ENCODE measurements at places on chromosomes 4 and X.

GRCh38 chr4:128424527-128425497, 137.2 kb upstream of the PGRMC2 start:
- no peak overlapping the region for H3K4me3 ChIP-seq
- H3K27me3 ChIP-seq, result no peaks in the 10 kb centered on the region
- DNase-seq, result no peak
- peaks cover 21% of the 10 kb centered on the region for H3K4me1 ChIP-seq

- no peaks in the 10 kb centered on the region for H3K4me1 ChIP-seq
- no peak overlapping the region for H3K27ac ChIP-seq
- no peaks in the 10 kb centered on the region for H3K27me3 ChIP-seq
- H3K36me3 ChIP-seq, result no peaks in the 10 kb centered on the region
- no peak for DNase-seq
Measured at GRCh38 chr4:178414042-178414441, 971.8 kb upstream of the AGA start.

GRCh38 chr4:117654079-117654478, 380.2 kb upstream of the NDST3 start:
- H3K27me3 ChIP-seq, result no peaks in the 10 kb centered on the region
- no peak overlapping the region for H3K27ac ChIP-seq
- no peaks in the 10 kb centered on the region for H3K4me1 ChIP-seq
- H3K36me3 ChIP-seq, result no peaks in the 10 kb centered on the region

GRCh38 chrX:100494646-100495370, 84.7 kb upstream of the PCDH19 start:
- no peaks in the 10 kb centered on the region for H3K36me3 ChIP-seq
- no peaks in the 10 kb centered on the region for H3K27me3 ChIP-seq
- H3K4me1 ChIP-seq, result no peaks in the 10 kb centered on the region
- no peak overlapping the region for H3K4me3 ChIP-seq

DNA sequence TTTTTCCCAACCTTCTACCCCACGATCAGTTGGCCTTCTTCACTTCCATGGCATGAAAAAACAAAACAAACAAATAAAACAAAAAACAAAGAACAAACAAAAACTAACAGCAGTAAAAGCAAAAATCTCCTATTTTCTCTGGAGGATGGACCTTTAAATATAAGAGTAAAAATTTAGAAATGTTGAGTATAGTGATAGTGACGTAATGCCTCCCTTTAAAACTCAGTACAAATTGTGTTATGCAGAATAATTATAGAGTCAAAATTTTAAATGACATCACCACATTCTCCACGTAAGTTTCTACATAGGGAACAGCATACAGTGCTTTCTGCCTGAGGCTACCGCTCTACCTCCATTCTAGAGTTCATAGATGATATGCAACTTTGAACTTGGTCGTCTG, 2156.4 kb downstream of the PCDH7 start:
- H3K36me3 ChIP-seq, result no peaks in the 10 kb centered on the region
- H3K27me3 ChIP-seq, result no peaks in the 10 kb centered on the region
- H3K4me1 ChIP-seq, result no peaks in the 10 kb centered on the region
- H3K4me3 ChIP-seq, result no peak overlapping the region
